Fibroblast of upper back skin (primary cell): ENCODE measurements at places on chromosomes 4 and X.
A peak's percentile ranks its signal among the peaks of the same experiment; 100 is the strongest.

GRCh38 chr4:182847576-182848450, 69.4 kb downstream of the DCTD start:
- DNase-seq: no peak

DNA sequence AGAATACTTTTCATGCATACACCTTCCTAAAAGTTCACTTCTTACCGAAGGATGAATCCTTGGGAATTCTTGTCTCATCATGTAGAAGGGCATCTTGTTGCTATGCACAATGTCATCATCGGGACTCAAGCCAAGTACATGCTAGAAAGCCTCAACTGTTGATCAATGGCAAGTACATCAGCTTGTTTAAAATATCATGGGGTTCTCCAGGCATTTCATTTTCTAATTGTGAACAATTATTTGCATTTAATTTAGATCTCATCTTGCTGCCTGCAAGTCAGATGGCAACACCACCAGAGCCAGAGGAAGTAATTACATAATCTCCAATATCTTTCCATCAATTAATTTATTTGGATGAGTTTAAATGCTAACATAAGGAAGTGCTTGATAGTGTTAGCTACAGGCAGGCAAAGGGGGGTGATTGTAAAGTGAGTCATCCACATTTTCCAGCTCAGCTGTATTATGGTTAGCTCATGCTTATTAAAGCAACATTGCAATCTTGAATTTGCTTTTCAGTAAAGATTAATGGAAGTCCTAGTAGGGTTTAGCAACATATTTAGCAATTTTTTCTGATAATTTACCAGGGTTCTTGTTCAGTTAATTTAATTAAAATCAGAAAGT, 356.5 kb downstream of the CBLL2 start:
- peak; percentile 54 for DNase-seq

DNA sequence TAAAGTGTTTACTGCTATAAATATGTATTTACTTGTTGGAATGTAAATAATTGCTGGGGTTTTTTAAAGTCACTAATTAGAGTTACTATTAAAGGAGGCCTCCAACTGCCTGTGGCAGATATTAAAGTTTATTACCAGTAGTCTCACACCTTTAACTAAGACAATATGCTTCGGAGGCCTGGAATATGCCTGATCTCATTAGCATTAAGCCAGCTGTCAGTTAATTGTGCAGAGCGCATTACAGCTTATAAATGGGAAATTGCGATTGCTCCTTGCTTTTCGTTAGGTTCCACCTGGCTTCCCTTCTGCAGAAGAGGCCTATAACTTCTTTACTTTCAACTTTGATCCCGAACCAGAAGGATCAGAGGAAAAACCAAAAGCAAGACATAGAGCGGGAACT, 41.3 kb downstream of the CC2D2A start:
- no peak for DNase-seq

DNA sequence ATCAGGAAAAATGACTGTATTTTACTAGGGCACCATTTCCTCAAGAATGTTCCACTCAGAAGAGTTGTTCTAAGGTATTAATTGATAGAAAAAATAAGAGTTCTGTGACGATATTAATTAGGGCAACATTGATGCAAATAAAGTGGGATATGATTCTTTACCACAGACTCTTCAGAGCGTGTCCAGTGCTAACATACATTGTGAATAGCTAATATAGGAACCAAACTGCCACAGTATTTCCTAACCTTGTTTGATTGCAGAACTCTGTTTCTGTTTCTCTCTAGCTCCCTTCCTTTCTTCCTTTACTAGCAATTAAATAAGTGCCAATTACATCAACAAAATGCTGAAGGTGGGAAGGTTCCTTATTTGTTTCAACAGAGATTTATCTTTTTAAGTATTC, 154.1 kb upstream of the CPEB2 start:
- DNase-seq: no peak
